ENCODE measurements at places on chromosomes 4 and X.

DNA sequence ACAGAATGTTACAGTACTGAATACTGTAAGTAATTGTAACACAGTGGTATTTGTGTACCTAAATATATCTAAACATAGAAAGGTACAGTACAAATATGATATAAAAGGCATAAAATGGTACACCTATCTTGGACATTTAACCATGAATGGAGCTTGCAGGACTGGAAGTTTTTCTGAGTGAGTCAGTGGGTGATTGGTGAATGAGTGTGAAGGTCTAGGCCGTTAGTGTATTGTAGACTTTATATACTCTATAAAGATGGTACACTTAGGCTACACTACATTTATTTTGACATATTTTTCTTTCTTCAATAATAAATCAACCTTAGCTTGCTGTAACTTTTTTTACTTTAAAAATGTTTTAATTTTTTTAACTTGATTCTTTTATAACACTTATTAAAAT lies 422.5 kb upstream of the FSTL5 start:
- no peak for DNase-seq

- peak; percentile 13 for DNase-seq
These were observed 528 bp upstream of the SNCA start for GRCh38 chr4:89837385-89837992.

DNA sequence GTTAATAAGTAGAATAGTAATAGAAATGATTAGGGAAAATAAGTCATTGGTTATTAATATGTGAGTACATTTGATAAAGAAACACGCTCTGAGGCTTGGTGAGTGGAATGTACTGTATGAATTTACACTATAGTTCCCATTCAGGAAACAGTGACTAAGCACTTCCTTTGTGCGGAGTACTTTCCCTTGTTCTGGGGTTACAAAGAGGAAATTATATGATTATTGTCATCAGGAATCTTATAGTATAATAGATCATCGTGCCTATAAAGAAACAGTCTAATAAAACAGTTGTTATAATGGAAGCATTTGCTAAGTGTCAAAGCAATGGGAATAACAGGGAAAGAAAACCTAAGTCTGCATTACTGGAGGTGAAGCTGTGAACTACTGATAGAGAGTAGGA lies 138.0 kb downstream of the RPA4 start:
- DNase-seq = no peak

DNA sequence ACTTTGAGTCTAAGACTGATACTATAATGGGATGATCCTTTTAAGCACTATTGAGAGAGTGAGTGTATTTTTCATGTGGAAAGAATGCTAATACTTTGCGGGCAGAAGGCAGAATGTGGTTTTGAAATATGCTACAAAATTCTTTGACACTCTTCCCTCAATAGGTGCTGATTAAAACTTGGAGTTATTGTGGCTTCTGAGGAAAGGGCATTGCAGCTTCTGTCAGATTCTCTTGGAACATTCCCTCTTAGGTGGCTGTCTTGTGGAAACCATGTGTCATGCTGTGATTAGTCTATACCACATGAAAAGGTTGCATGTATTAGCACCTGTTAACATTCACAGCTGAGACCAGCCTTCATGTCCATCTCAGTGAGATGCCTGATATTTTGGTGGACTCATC lies 547.0 kb downstream of the STIM2 start:
- no peak for DNase-seq

- no peak for DNase-seq
These were observed 132.3 kb upstream of the VCX3A start for GRCh38 chrX:6667048-6667768.

DNA sequence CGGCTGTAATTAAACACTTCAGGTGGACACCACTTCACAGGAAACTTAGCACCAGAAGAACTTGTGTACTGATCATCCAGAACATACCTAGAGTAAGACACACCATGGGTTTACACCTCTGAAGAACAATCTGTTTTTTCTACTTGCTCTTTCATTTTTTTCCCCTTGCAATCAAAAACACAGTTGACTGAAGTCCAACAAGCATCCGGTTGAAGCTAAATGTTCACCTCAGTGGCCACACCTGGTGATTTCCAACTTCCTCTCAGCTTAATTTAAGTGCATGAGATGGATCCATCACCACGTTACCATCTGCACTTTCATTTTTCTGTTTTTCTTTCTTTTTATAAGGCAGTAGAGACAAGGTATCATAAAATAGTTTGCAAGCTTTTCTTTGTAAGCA lies 4.9 kb upstream of the TXK start:
- DNase-seq = no peak

GRCh38 chr4:6972911-6973310 lies 63.3 kb downstream of the TBC1D14 start:
- DNase-seq = no peak

DNA sequence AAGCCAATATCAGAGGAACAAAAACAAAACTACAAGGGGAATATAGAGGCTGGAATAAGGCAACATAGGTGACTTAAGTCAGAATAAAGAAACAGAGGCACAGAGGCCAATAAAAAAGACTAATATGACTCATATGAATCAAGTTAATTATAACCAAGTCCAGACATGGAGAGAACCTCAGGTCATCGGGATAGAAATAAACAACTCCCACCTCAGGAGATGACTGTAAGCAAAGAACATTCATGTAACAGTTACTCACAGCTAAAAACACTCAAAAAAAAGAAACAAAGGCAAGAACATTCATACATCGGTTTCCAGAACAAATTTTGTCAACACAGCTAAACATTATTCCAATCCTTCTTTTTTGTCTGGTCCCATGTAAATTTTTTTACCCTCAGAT lies 60.3 kb upstream of the RXFP1 start:
- no peak for DNase-seq

DNA sequence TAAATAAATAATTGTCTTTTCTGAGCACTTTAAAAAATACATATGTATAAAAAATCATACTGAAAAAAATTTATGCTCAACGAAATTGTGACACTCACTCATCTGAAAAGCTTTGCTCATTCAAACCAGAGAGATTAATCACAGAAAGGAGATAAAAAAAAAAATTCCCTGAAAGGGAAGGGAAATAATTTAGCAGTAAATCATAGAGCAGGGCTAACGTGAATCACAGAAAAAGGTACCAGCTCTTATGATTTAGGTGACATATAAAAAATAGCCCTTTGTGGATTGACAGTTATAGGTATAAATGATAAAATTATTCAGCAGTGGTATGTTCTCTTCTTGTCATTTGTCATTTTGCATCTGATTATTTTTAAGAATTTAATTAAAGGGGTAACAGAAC lies 552.7 kb upstream of the TENM3 start:
- DNase-seq = no peak

GRCh38 chrX:17638731-17639130 lies 98.6 kb upstream of the SCML1 start:
- DNase-seq = no peak

DNA sequence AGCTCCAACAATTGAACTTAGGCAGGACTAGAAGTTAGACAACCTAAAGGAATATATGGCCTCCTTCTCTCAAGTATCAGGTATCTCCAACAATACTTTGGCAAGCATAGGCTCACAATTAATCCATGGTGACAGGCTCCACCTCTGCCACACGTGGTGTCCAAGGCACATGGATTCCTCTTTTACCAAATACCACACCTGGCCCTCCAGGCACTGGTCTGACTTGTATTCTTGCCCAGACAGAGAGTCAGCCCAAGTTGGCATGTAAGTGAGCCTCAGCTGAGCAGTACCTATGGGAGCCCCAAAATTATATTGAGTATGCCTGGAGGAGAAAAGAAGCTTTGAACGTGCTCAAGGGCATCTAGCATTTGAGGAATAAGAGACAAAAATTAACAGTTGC lies 19.6 kb downstream of the SRPX2 start:
- no peak for DNase-seq

- no peak for DNase-seq
These were observed 40.3 kb downstream of the AMMECR1 start for GRCh38 chrX:110277609-110278008.

DNA sequence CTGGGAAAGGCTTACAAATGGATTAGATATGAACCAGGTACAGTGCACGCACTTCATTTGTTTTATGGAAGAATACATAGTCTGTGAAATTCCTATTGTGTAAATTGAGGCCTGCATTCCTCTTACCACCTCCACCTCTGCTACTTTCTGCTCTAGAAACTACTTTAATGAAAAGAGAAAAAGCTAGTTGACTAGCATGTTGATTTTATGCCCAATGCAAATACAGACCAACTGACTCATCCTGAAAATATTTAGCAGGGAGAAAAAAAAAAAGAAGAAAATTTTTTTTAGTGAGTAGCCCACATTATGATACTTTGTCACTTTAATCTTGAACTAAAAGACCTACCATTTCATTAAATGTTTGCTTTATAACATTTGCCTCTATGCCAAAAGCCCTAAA lies 41.2 kb downstream of the DCLK2 start:
- DNase-seq = no peak

DNA sequence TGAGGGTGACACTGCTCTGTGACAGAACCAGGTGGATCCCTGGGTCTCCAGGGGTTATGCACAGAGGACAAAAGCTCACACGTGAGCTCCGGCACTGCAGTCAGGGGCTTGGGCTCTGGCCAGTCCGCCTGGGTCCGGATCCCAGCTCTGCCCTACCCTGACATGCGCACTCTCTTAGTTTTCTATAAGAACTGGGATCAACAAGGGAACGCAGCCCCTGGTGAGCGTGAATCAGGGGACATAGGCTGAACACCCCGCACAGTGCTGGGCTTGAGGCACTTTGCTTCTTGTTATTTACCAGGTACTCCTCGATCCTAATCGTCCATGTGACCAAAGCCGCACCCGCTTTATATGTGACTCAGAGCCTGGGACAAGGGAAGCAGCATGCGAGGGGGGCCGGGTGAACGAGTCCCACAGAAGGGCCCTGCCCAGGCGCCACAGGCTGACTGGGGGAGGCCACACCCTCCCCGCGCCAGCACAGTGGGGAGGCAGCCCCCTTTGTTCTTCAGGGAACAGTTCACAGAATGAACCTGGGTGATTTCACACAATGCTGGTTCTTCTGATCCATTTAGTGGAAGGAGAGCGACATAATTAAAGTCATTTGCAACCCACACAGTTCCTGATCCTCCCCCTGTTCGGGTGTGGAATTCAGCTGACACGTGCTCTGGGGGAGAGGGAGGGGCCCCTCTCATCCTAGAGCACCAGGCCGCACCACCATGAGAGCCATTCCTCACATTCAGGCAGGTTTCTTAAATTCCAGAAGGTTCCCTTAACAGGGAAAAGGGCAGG lies 55.5 kb downstream of the WFS1 start:
- DNase-seq = no peak

- DNase-seq = no peak
These were observed 83.3 kb downstream of the RASL11B start for GRCh38 chr4:52945326-52945898.

All from body of pancreas (tissue), 4 donors.